ENCODE measurements at places on chromosomes 13 and 19. TPM values are rescaled to one million over a fixed set of nuclear protein-coding genes. Genes with fewer than 3 reads are reported as not detected.

DNA sequence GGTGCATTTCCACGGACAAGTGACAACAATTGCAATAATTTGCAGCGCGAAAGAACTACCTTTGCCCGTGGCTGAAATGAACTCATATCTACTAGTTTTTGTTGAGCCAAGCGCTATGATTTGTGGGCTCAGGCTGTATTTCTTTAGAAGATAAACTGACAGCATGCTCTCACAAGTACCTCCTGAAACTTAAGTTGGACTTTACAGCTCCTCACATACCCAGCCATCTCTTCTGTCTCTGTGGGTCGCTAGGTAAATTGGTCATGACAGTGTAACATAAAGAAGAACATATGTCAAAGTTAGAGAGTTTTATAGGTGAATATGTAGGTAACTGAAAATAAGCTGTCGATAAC, 839 bp downstream of the COG6 start:
- H3K4me3 ChIP-seq = peak overlapping the region; percentile 92
- peaks cover 6% of the 10 kb centered on the region for H3K36me3 ChIP-seq
- no peak overlapping the region for H3K27ac ChIP-seq
- no peaks in the 10 kb centered on the region for H3K27me3 ChIP-seq
- H3K4me1 ChIP-seq = peaks cover 5% of the 10 kb centered on the region

DNA sequence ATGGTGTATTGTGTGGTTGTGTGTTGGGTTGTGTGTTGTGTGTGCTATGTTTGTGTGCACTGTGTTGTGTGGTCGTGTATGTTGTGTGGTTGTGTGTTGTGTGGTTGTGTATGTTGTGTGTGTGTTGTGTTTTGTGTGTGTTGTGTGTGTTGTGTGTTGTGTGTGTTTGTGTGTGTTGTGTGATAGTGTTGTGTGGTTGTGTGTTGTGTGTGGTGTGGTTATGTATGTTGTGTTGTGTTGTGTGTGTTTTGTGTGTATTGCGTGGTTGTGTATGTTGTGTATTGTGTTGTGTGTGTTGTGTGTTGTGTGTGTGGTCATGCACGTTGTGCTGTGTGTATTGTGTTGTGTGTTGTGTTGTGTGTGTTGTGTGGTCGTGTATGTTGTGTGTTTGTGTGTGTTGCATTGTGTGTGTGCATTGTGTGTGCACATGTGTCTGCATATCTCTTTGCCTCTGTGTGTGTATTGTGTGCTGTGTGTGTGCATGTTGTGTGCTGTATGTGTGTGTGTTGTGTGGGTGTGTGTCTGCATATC, 2.9 kb downstream of the C3 start:
- no peak for DNase-seq
- no peak overlapping the region for H3K4me3 ChIP-seq
- H3K36me3 ChIP-seq = no peaks in the 10 kb centered on the region

- no peak overlapping the region for H3K27ac ChIP-seq
- no peak for DNase-seq
- no peaks in the 10 kb centered on the region for H3K27me3 ChIP-seq
- H3K4me1 ChIP-seq = peaks cover 26% of the 10 kb centered on the region
- no peak overlapping the region for H3K4me3 ChIP-seq
Measured at GRCh38 chr13:100388923-100389322, 199.7 kb downstream of the GGACT start.

DNA sequence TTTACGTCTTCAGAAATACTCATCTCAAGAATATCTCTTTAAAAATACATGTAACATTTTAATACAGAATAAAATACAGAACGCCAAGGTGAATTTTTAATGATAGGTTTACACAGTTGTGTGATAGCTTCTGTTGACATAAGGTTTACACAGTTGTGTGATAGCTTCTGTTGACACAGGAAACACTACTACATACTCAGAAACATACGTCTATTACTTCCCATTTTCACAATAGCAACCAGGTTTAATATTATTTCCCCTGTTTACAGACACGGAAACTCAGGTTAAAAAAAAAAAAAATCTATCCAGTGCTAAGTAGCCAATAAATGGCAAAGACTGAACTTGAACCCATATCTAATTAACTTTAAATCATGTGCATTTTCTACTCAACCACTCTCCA, 571.2 kb downstream of the LIG4 start:
- DNase-seq = no peak
- H3K4me1 ChIP-seq = no peaks in the 10 kb centered on the region
- H3K27me3 ChIP-seq = no peaks in the 10 kb centered on the region
- no peaks in the 10 kb centered on the region for H3K36me3 ChIP-seq
- H3K27ac ChIP-seq = no peak overlapping the region
- H3K4me3 ChIP-seq = no peak overlapping the region

DNA sequence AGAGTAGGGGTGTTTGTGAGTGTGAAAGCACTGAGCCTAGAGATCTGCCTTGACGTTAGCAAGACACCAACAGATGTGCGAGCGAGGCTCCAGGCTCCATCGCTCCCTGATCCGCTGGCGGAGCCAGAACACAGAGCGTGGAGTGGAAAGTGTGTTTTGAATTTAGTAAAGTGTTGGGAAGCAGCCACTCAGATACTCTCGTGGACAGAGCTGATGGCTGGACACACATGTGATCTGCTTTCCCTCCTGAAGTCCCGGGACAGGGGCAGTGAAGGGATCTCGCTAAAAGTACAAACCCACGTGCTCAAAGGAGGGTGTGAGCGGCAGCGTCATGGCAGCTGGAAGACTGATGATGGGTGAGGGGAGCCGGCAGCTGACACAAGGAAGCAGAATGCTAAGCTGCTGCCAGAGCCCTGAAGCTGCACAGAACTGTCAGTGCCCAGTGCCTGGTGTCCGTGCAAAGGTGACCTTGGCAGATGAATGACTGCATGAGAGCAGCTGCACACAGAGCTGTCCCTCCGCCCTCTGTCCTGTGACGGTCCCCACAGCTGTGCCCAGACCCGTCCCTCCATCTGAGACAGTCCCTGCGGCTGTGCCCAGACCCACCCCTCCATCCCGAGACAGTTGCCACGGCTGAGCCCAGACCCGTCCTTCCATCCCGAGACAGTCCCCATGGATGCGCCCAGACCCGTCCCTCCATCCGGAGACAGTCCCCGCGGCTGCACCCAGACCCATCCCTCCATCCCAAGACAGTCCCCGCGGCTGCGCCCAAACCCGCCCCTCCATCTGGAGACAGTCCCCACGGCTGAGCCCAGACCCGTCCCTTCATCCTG, 29.6 kb upstream of the TMEM255B start:
- no peaks in the 10 kb centered on the region for H3K4me1 ChIP-seq
- no peaks in the 10 kb centered on the region for H3K27me3 ChIP-seq
- H3K27ac ChIP-seq = no peak overlapping the region
- DNase-seq = no peak
- H3K36me3 ChIP-seq = no peaks in the 10 kb centered on the region

- peaks cover 15% of the 10 kb centered on the region for H3K4me1 ChIP-seq
- no peak for DNase-seq
- H3K27me3 ChIP-seq = no peaks in the 10 kb centered on the region
- H3K4me3 ChIP-seq = no peak overlapping the region
Measured at GRCh38 chr13:98542568-98543377, 34.1 kb downstream of the STK24 start.

- H3K36me3 ChIP-seq = no peaks in the 10 kb centered on the region
- H3K27ac ChIP-seq = no peak overlapping the region
- peaks cover 18% of the 10 kb centered on the region for H3K4me1 ChIP-seq
- DNase-seq = no peak
- no peak overlapping the region for H3K4me3 ChIP-seq
Measured at GRCh38 chr13:97124915-97125809, 97.0 kb upstream of the MBNL2 start.

Gene TEAD2
- 60.3 TPM for polyA plus RNA-seq

Gene GAPDHS
- polyA plus RNA-seq = not detected

Measured in endothelial cell of umbilical vein (primary cell).